ENCODE measurements at places on chromosomes 7 and 10.
A peak's percentile ranks its signal among the peaks of the same experiment; 100 is the strongest.

- no peak for DNase-seq
Measured at GRCh38 chr7:77409739-77410547, 6.2 kb downstream of the GSAP start.

- DNase-seq = no peak
Measured at GRCh38 chr7:80729591-80730320, 91.3 kb downstream of the CD36 start.

GRCh38 chr7:23787272-23787671 is 77.3 kb downstream of the STK31 start:
- DNase-seq = no peak

- peak; percentile 68 for DNase-seq
Measured at GRCh38 chr7:138924501-138925225, 56.5 kb downstream of the KIAA1549 start.

DNA sequence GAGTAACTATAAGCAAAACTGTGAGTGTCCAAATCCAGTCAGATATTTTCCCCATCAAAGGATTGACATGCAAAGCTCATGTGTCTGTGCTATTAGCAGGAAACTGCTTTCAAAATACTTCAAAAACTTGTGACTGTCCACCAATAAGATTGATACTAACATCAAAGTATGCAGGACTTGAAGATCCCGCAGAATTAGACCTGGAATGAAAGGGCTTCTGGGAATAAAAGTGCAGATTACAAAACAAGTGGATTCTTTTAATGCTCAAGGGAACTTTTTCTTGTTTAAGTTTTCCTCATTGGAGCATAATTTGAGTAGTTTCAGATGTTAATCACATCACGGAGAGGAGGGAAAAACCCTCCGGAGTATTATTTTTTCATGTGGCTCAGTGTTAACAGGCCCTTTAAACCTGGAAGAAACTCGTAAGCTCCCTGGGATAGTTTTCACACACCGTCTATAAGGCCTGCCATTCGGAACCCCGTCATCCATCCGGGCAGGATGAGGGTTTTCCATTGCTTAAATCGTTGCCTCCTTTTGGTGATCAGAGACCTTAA is 33.9 kb upstream of the MKX start:
- DNase-seq = no peak

- DNase-seq = no peak
Measured at GRCh38 chr7:16399265-16399831, 22.0 kb downstream of the CRPPA start.

GRCh38 chr7:151572136-151572535 is 52.4 kb upstream of the RHEB start:
- DNase-seq = no peak

DNA sequence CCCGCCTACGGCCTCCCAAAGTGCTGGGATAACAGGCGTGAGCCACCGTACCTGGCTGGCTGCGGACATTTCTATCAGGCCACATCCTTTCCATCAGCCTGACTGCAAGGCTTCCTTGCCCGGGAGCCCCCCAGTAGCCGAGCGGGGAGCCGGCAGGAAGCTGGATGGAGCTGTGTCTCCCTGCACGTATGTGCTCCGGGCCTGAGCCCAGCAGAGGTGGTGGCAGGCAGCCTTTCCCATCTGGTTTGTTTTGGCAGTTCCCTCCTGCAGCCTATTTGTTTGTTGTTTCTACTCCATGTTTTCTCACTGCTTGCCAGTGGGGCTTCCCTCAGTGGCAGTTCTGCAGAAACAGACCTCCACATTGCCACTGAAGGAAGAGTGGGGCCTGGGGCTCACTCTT is 5.4 kb downstream of the POP7 start:
- DNase-seq = no peak

DNA sequence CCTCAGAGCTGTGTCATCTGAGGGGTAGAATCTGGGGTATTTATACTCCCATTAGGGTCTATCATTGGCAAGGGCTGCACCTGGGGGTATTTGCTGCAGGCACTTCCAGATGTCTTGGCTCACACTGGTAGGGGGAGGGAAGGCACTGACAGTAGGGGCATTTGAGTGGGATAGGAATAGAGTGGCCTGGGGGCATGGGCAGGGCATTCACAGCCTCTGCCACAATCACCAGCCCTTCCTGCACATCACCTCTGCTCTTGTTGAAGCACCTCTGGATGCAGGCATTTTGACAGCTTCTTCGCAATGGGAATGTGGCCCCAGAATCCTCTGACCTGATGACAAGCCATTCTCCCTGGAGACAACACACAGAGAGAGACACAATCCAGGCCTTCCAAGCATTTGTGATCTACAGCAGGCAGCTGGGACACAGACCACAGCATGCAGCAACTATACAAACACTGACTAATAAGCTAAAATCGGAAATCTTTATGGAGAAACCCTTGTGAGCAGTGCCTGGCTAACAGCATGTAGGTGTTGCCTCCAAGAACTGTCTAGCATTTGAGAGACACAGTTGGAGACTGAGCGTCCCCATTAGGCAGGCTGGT is 178.5 kb downstream of the KCNMA1 start:
- no peak for DNase-seq

- no peak for DNase-seq
Measured at GRCh38 chr10:13830385-13830784, 243.6 kb downstream of the PRPF18 start.

GRCh38 chr10:8316284-8316683 is 261.8 kb downstream of the GATA3 start:
- DNase-seq = no peak

- no peak for DNase-seq
Measured at GRCh38 chr10:125265579-125265955, 105.2 kb upstream of the CTBP2 start.

- DNase-seq = no peak
Measured at GRCh38 chr10:127347202-127347959, 151.0 kb upstream of the INSYN2A start.

DNA sequence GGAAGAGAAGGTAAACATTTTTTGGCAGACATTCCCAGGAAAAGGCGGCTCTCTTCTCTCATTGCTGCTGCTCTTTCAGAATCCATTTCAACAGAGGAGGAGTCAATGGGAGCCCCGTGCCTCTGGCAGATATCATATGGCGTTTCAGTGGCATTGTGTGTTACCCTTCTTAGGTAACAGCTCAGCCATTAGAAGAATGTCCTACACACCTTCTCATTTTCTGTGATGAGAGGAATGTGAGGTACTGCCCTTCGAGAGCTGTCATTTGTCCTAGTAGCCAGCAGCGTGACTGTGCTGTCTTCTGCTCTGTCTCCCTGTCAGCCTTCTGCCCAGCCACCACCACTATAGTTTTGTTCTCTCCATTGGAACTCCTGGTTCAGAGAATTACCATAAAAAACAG is 102.4 kb downstream of the EGFR start:
- no peak for DNase-seq

DNA sequence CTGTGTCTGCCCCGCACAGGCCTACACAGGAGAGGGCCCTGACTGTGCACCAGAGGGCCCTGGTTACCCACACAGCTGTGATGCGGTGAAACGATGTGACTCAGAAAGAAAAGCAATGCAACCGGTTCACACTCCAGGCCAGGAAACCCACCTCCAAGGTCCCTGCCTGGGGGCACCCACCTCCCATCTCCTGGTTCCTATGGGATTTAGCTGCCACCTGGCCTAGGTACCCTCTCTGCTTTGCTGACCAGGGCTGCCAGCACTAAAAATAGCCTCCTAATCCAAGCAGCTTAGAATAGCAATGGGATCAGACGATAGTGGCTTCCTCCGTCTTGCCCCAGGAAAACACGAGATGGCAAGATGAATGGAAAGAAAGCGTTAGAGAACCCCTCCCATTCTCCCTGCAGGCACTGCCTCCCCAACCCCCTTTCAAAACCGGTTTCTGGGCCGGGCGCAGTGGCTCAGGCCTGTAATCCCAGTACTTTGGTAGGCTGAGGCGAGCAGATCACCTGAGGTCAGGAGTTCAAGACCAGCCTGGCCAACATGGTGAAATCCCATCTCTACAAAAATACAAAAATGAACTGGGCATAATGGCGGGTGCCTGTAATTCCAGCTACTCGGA is 12.4 kb downstream of the RBP3 start:
- DNase-seq = no peak

DNA sequence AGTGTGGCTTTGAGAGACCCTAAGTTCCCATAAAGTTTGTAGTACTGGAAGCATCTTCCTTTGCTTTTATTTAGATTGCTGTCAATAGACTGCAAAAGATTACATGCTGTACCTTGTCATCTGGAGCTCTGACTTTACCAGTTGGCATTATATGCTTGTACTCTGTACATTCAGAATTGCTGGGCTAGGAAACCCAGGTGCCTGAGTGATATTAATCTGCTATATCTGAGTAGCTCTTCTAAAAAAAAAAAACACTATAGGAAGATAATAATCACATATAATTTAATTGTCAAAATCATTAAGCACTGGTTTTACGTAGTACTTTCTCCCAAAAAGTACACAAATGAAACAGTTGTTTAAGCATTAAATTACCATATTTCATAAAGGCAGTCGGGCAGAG is 12.3 kb downstream of the GATA3 start:
- no peak for DNase-seq

- DNase-seq = no peak
Measured at GRCh38 chr7:44211126-44211675, 10.4 kb downstream of the YKT6 start.

GRCh38 chr10:13440185-13441061 is 88.4 kb downstream of the BEND7 start:
- no peak for DNase-seq

DNA sequence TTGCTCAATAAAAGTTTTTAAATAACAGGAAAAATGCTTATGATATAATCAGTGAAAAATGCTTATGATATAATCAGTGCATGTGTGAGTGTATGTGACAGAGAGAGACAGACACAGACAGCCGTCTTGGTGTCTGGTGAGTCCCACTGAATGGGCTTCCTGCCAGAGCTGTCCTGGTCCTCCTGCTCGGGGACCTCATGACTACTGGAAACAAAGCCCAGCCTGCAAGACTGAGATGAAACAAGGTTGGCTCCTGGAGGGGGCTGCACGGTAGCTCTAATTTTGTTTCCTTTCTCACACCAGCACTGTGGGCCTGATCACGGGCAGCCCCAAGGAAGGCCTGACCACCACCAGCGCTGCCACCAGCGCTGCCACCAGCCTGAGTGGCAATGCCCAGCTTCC is 57.3 kb downstream of the NRP1 start:
- no peak for DNase-seq

DNA sequence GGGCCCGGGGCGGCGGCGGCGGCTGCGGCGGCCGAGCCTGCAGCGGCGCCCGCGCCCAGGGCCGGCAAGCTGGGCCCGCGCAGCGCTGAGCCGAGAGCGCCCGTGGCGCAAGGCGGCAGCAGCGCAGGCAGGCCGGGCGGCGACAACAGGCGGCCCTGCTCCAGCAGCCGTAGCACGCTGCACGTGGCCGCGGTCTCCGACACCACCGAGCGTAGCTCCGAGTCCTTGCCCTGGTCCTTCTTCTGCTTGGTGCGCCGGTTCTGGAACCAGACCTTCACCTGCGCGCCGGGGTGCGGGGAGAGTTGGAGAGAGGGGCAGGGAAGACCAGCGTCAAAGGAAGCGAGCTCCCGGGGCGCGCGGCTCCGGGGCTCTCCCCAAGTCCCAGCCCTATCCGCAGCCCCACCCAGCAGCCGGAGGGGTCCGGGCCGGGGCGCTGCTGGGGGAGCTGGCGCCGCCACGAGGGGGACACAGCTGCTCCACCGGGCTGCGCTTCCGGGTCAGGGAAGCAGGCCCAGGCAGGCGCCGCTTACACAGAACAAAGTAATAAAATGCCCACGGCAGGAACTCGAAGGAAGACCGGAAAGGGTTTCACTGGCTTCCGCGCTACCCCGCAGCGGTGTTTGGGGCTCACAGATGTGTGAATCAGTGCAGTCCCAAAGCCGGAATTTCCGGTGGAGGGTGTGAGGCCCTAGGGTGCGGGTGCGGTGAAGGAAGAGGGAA is 3.6 kb downstream of the VAX1 start:
- DNase-seq = no peak

DNA sequence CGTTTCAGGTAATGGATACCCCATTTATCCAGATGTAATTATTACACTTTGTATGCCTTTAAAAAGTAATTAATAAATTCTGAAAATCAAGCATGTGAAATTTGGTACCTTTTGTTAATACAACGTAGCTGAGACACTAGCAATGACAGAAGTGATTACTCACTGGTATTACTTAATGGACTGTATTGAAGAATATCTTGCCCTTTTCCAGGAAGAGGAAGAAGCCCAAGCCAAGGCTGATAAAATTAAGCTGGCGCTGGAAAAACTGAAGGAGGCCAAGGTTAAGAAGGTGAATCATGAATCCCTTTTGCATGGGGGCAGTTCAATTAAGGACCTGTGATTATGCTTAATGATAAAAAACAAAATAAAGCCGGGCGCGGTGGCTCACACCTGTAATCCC is 64.8 kb downstream of the APBB1IP start:
- DNase-seq = no peak

- DNase-seq = no peak
Measured at GRCh38 chr7:30779574-30779973, 8.4 kb downstream of the MINDY4 start.

- DNase-seq = no peak
Measured at GRCh38 chr10:74921744-74922143, 95.3 kb downstream of the KAT6B start.

- no peak for DNase-seq
Measured at GRCh38 chr7:71535616-71536015, 403.7 kb downstream of the GALNT17 start.

DNA sequence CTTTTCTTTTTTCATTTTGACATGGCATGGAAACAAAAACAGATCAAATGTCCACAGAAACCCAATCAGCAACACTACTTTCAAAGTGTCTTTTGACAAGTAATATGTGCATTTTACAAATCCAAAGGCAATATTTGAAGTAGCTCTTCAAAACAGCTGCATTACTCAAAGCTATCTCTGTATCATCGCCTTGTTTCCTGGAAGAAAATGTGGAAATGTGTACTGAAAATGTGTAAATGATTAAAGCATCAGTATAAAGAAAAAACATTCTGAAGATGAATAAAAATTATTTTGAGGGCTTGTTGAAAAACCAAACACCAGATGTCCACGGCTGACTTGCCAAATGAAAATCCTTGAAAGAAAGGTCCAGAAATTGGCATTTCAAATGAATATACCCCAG is 16.5 kb upstream of the ITGB8 start:
- DNase-seq = no peak

- no peak for DNase-seq
Measured at GRCh38 chr10:24272374-24272773, 63.4 kb downstream of the KIAA1217 start.

GRCh38 chr7:134552105-134552504 is 3.2 kb downstream of the AKR1B15 start:
- no peak for DNase-seq

DNA sequence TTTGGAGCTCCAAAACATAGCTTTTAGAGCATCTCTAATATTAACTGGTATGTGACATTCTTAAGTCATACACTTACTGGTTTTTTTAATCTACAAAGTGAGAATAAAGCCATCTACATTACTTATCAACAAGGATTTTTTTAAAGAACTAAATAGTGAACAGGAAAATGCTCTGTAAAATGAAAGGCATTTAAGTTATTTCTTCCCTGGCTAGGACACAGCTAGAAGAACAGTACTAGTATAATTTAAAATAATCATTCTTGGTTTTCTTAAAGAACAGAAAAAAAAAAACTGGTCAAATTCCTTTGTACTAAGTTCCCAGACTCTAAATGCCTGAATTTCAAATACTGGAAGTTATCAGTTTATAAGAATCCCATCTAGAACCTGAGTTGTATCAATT is 139.5 kb downstream of the SRPK2 start:
- DNase-seq = no peak
